ENCODE measurements at places on chromosomes 2 and 18.

DNA sequence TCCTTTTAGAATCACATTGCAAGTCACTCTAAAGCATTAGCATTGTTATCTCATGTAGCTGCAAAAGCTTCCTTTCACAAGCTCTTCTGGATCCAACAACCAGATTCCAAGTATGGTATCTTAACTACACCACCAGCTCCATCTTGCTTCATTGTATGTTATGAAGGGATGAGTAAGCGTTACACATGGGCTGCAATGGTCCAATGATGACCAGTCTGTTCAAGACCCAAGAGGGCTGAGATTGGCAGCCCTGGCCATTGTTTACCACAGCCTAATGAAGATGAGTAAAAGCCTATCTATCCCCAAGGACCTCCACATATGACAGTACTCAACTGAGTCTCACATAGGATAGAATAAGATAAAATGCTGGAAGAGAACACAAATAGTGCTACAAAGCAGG is 6.3 kb downstream of the CFLAR start:
- peaks cover 80% of the 10 kb centered on the region for H3K4me1 ChIP-seq
- H3K4me3 ChIP-seq, result no peak overlapping the region
- no peak for DNase-seq
- H3K36me3 ChIP-seq, result no peaks in the 10 kb centered on the region

DNA sequence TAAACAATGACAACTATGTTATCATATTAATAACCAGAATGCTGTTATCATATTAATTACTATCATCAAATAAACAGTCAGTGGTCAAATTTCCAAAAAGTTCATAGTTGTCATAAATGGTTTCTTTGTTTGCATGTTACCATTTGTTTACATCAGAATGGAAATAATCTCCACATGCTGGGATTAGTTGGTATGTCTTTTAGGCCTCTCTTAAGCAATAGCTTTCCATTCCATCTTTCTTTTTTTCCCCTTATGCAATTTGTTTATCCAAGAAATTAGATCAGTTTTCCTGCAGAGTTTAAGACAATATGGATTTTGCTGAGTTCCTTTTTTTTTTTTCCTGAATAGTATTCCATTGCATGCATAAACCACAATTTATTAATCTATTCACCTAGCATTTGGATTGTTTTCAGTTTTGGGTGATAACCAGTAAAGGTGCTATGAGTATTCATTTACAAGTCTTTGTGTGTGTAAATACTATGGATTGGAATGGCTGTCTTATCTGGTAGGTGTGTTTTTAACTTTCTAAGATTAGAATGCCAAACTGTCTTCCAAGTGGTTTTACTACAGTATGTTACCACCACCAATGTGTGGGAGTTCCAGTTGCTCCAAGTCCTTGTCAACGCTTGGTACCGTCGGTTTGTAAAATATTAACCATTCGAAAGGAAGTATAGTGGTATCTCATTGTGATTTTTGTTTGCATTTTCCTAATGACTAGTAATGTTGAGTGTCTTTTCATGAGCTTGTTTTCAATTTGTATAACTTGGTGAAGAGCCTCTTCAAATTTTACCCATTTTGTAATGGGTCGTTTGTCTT is 33.3 kb upstream of the TXNDC2 start:
- no peak for DNase-seq
- no peaks in the 10 kb centered on the region for H3K27me3 ChIP-seq
- H3K4me1 ChIP-seq, result peaks cover 14% of the 10 kb centered on the region
- H3K36me3 ChIP-seq, result peaks cover 2% of the 10 kb centered on the region

GRCh38 chr2:144559681-144560080 is 39.8 kb upstream of the ZEB2 start:
- no peaks in the 10 kb centered on the region for H3K27me3 ChIP-seq
- DNase-seq, result no peak
- H3K4me1 ChIP-seq, result no peaks in the 10 kb centered on the region
- no peaks in the 10 kb centered on the region for H3K36me3 ChIP-seq
- H3K27ac ChIP-seq, result no peak overlapping the region

- peaks cover 32% of the 10 kb centered on the region for H3K4me1 ChIP-seq
- no peaks in the 10 kb centered on the region for H3K36me3 ChIP-seq
- no peak overlapping the region for H3K4me3 ChIP-seq
- DNase-seq, result no peak
- no peak overlapping the region for H3K27ac ChIP-seq
- H3K27me3 ChIP-seq, result no peaks in the 10 kb centered on the region
Measured at GRCh38 chr2:240925568-240926515, 19.7 kb downstream of the CROCC2 start.

GRCh38 chr2:62263076-62263715 is 67.3 kb downstream of the B3GNT2 start:
- H3K4me1 ChIP-seq, result no peaks in the 10 kb centered on the region
- no peaks in the 10 kb centered on the region for H3K36me3 ChIP-seq
- H3K27ac ChIP-seq, result no peak overlapping the region
- H3K27me3 ChIP-seq, result no peaks in the 10 kb centered on the region
- H3K4me3 ChIP-seq, result no peak overlapping the region
- DNase-seq, result no peak

DNA sequence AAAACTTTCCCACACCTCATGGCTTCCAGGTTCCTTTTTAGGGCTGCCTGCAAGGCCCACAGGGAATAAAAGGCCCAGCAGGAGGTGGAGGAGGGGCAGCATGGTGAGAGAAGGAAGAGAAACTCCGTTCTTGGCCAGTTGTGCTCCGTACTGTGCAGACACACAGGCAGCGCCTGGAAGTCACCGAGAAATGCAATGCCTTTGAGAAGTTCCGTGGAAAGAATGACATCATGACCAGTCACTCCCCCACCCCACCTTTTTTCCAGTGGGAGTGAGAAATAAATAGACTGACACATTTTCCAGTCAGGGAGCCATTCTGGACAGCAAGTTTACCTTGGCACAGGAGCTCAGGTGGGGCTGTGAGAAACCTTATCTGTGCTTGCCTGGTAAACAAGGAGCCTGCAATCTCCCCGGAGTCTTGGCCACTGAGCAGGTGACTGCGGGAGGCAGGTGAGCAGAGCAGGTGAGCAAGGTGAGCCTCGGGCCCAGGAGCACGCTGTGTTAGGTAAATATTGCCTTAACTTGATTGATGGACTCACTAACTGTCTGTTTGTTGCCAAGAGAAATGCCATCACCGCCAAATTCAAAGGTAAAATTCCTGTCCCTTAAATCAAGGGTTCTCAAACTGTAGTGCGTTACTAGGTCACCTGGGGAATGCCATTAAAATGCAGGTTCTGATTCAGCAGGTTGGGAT is 13.5 kb upstream of the LBH start:
- H3K27me3 ChIP-seq, result no peaks in the 10 kb centered on the region
- DNase-seq, result no peak
